Caki2 (cell line): ENCODE measurements at places on chromosomes 6 and 20. TPM values are rescaled to one million over a fixed set of nuclear protein-coding genes. Genes with fewer than 3 reads are reported as not detected.

GRCh38 chr6:40999569-40999968 is 39.5 kb downstream of the UNC5CL start:
- peak; percentile 39 for DNase-seq

RNF182 gene
- total RNA-seq: 0.10 TPM in 1 of 2 replicates, not detected in the other

- no peak for DNase-seq
Observed at GRCh38 chr6:121434037-121434770, 1.2 kb upstream of the GJA1 start.

GRCh38 chr6:130421585-130421984 is 55.8 kb downstream of the TMEM200A start:
- DNase-seq: no peak

GRCh38 chr20:10793766-10794165 is 120.0 kb upstream of the JAG1 start:
- DNase-seq: no peak

ME1 gene
- 14.2 and 15.0 TPM in 2 replicates for total RNA-seq

CFAP206 gene
- 4.0 and 4.1 TPM in 2 replicates for total RNA-seq

DNA sequence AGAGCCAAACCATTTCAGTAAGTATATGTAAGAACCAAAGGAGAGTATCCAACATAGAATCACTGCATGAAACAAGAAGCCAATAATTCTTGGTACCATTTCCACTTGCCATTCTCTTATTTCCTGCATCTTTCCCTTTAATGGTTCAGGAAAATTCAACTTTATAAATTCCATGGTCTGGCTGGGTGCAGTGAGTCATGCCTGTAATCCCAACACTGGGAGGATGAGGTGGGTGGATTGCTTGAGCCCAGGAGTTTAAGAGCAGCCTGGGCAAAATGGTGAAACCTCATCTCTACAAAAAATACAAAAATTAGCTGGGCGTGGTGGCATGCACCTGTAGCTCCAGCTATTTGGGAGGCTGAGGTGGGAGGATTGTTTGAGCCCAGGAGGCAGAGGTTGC is 21.2 kb downstream of the NHLRC1 start:
- no peak for DNase-seq

DNA sequence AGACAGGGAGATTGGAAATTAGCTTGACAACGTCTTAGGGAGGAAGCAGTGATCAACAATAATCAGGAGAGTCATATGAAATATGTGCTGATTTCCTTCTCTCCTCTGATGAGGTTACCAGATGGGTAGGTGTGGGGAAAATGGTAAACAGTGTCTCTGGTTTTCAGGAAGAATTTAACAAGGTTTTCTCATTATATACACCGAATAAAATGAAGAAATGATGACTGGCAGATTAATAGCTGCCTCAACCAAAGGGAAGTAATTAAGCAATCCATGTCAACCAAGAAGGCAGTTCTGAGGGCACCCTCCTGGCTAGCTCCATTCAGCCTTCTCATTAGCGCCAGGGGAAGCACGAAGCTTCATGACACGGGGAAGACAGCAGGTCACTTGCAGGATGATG is 12.7 kb upstream of the RAMACL start:
- DNase-seq: no peak

HDGFL1 gene
- not detected in 2 replicates for total RNA-seq

PTCHD4 gene
- total RNA-seq: 13.5 and 16.2 TPM in 2 replicates

DNA sequence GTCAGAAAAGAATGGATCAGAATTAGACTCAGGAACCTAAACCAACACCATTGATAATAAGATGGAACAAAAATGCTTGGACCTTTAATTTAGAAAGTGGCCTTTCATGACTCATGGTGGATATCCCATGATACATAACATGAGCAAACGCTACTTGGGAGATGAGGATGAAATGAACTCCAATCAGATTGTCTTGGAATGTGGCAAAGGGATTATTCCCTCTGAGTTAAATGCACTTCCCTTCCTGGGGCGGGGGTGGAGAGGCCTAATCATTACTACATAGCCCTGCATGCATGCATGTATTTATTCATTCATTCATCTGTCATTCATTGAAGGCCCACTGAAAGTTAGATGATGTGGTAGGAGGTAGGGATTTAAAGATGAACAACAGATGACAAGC is 174.0 kb downstream of the AIG1 start:
- no peak for DNase-seq

DNA sequence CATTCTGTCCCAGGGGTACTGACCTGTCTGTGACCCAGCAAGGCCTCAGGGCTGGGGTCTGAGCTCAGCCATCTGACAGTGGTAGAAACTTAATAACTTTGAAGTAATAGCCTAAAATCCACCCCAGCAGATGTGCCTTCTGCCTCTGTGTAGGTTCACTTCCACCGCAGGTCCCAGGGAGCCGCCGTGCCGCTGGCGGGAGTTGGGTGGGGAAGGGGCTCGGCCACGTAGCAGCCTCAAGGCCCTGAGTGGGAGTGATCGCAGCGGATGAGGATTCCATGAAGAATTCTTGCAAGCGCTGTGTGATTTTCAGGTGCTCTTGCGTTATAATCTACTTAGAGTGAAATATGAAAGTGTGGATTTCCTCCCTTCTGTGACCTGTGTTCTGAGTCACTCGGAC is 163.7 kb downstream of the DTNBP1 start:
- no peak for DNase-seq

INSM1 gene
- total RNA-seq: not detected in 2 replicates

GRCh38 chr6:31792761-31793171 is 2.8 kb downstream of the VARS1 start:
- DNase-seq: peak; percentile 72

DNA sequence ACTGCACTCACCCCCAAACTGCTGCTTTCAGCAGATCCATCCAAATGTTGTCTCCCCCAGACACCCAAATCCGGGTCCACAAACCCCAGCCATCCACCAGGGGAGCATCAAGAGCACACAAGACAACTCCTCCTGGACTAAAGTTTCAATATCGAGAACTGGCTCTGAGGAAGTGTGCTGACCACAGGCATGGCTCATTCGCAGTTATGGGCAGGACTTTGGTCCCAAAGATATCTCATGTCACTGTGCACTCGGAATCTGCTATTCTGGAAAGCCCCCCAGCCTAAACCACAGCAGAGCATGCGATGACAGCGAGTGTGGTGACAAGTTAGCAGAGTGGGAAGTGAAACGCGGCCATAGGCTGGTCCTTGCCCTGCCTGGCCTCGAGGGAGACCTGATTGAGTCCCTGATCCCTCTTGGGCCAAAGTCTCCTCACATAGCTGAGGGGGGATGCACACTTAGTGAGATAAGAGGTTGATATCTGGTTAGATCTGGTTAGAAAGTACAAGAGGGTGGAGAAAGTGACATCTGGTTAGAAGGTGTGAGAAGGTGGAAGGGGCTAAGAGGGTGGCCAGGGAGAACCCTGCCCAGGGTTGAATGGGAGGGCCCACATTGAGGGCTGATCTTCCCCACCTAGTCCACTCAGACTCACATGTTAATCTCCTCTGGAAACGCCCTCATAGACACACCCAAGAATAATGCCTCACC is 149.7 kb downstream of the MRPL14 start:
- no peak for DNase-seq
